ENCODE measurements at places on chromosomes 2 and 18.

DNA sequence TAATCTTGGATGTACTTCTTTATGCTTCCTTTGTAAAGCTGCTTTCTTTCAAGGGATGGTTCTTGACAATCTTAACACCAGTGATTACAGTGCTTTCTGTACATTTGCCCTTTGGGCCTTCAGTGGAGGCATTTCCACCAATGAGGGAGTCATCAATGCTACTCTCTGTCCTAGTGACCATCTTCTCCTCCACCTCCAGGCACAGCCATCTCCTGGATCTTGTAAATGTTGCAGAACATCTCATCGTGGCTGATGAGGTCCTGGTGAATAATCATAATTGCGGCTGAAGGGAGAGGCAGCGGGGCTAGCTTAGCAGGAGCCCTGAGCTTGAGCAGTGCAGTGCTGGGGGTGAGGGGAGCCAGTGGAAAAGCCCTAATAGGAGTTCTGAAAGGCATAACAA, 32.5 kb downstream of the IDH1 start:
- no peak for DNase-seq

- no peak for DNase-seq
These were observed 107.8 kb upstream of the ST3GAL5 start for GRCh38 chr2:85996591-85996990.

DNA sequence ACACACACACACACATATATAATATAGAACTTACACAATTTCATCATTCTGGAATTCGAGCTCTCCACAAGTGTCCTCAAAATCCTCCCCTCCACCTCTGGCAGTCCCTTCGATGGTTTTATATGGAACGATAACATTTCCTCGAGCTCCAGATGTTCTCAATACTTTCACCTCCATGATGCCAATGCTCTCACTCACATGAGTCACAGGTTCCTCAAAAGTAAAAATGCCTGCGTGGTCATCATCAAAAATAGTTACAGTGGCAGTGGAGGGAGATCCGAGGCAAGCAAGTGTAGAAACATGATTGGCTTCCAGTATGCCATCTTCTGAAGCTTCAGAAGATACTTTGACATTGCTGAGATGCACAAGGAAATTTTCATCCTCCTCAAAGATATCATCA, 23.5 kb downstream of the SLC8A1 start:
- no peak for DNase-seq

- no peak for DNase-seq
These were observed 134.7 kb downstream of the UBR3 start for GRCh38 chr2:169961911-169962310.

DNA sequence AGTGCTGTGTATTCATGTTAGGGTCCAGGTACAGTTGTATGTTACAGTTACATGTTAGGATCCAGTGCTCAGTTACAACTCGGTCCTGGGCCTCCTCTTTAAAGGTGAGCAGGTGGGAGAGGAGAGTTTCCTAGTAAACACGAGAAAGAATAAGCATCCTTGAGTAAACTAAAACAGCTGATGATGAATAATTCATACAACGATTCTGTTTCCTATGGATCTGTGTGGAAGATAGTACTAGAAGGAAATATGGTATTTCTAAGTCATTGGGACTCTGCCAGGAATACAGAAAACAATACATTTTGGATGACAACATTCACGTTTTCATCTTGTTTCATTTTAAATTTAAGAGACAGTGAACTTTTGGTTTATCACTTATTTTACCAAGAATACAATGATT, 29.5 kb downstream of the SNTG2 start:
- no peak for DNase-seq
